Hindlimb muscle (tissue), 1 donor: ENCODE measurements at places on chromosomes 7 and 10. TPM values are rescaled to one million over a fixed set of nuclear protein-coding genes. Genes with fewer than 3 reads are reported as not detected.

PON1 gene
- polyA plus RNA-seq: 0.46 TPM

GIMAP2 gene
- 4.9 TPM for polyA plus RNA-seq

NPY4R2 gene
- polyA plus RNA-seq: 0.10 TPM

GRCh38 chr7:27129729-27130539 is 623 bp downstream of the HOXA4 start:
- no peak for DNase-seq

DNA sequence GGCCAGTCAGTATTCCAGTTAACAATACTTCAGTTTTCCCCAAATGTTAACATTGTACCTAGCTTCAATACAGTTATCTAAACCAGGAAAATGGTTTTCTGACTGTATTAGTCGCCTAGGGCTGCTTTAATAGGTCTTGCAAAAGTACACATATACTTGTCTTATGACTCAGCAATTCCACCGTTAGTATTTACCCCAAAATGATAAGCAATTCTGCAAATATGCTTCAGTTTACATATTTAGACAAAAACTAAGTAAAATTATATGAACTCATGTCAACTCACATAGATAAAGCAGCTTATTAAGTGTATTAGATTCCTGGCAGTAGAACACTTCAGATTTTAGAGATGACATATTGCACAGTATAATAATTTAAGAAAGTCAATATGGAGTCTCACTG is 363.3 kb downstream of the ARL4A start:
- DNase-seq: no peak

GRCh38 chr7:105178928-105179541 is 165.0 kb downstream of the KMT2E start:
- DNase-seq: no peak

DNA sequence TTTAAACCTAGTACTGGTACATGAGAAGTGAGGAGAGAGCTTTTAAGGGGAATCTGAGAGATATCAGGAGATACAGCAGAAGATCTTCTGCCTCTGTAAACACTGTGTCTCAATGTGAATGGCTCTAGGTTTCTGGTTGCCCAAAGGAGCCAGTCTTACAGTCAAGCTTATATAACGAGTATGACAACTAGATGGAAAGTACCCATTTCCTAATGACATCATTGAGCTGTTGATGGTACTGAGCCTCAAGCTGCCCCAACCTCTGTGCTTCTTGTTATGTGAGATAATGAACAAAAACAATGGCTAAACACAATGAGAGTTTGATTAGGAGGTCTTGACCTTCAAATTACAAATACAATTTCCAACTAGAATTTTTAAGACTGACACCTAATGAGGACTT is 451.5 kb downstream of the SORCS1 start:
- no peak for DNase-seq

GRCh38 chr7:3272691-3273141 is 28.3 kb upstream of the SDK1 start:
- no peak for DNase-seq

DNA sequence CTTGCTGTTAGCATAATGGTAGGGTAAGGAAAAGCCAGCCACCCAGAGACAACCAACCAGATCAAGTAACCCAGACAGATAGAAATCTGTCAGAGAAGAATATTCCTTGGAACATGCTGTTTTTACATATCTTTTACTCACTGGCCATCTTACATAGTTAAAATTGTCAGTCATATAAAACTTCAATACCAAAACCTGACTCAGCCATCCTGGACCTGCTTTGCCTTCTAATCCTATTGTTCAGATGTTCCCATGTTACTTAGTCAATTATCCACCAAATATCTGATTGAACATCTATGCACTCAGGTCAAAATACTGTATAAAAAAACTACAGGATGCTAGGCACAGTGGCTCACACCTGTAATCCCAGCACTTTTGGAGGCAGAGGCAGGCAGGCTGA is 466.5 kb upstream of the NRP1 start:
- no peak for DNase-seq

- no peak for DNase-seq
These were observed 48.8 kb downstream of the RALA start for GRCh38 chr7:39672176-39672575.
